Natural killer cell (primary cell): ENCODE measurements at places on chromosomes 1 and 21.

GRCh38 chr1:22736501-22737080 lies 26.0 kb downstream of the EPHB2 start:
- no peak for DNase-seq

DNA sequence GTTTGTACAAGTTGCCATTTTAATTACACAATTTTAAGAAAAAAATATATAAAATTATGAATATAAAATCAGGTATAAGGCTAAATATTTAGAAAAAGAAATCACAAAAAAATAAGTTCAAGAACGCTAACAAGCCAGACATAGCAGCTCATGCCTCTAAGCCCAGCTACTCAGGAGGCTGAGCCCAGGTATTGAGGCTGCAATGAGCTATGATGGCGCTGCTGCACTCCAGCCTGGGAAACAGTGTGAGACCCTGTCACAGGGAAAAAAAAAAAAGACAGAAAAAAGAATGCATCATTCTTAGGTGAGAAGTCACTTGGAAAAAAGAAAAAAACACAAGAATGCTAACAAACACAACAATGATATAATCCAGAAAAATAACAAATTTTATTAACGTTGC lies 112.3 kb upstream of the PRDX6 start:
- no peak for DNase-seq

GRCh38 chr1:233728721-233729120 lies 114.8 kb downstream of the KCNK1 start:
- DNase-seq, result no peak

- no peak for DNase-seq
These were observed 3.6 kb upstream of the PTGS2 start for GRCh38 chr1:186683652-186684410.

DNA sequence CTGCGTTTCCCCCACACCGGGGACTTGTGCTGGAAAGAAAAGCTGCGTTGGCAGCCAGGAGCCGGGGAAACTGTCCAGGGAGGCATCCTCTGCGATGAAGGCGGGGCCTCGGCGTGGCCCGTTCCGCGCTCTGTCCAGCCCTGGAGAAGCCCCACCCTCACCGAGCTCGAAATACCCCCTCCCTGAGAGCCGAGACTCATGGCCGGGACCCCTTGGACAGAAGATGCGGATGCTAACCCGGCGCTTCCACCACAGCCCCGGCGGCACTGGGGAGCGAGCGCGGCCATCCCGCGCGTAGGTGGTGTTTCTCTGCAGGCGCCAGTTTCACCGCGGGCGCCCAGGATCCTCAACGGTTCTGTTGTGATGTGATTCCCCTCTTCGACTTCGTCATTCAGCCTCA lies 31.6 kb downstream of the PDE9A start:
- peak; percentile 20 for DNase-seq

DNA sequence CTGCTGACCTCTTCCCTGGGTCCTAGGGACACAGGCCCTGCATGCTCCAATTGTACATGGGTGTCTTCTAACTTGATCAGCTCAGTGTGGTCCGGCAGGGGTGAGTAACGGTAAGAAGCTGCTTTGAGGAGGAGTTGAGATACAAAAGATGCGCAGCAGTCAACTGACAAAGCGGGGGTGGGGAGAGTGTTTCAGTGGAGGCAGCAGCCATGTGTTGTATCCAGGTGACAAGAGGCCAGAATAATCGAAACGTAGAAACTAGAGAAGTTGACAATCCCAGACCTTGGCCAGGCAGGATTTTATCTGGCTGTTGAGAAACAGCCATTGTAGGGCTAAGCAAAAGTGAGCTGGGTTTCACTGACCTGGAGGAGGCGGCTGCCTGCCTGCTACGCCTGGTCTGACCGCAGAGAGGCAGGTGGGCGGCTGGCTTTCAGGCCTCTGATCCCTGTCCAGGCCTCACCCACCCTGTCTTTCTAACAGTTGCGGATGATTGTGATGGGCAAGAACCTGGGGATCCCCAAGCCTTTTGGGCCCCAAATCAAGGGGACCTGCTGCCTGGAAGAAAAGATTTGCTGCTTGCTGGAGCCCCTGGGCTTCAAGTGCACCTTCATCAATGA lies 28.8 kb downstream of the PADI6 start:
- DNase-seq, result no peak
